Cardiac ventricle fibroblast (primary cell): ENCODE measurements at places on chromosomes 1 and 21. TPM values are rescaled to one million over a fixed set of nuclear protein-coding genes. Genes with fewer than 3 reads are reported as not detected.

The OLIG2 gene
- total RNA-seq, result not detected in 2 replicates

The PAPPA2 gene
- total RNA-seq, result 0.31 and 0.54 TPM in 2 replicates

The ZBTB8A gene
- 4.7 and 5.2 TPM in 2 replicates for total RNA-seq

The LRP8 gene
- total RNA-seq, result 6.2 and 12.5 TPM in 2 replicates

The ADCY10 gene
- 0.06 TPM in 1 of 2 replicates, not detected in the other for total RNA-seq

The TLCD4 gene
- 0.75 and 0.78 TPM in 2 replicates for total RNA-seq

The CDCA8 gene
- 0.87 and 2.1 TPM in 2 replicates for total RNA-seq

The OVAAL gene
- total RNA-seq, result not detected in 2 replicates

The CLDN17 gene
- not detected in 2 replicates for total RNA-seq
